ENCODE measurements at places on chromosomes 7 and 10.

DNA sequence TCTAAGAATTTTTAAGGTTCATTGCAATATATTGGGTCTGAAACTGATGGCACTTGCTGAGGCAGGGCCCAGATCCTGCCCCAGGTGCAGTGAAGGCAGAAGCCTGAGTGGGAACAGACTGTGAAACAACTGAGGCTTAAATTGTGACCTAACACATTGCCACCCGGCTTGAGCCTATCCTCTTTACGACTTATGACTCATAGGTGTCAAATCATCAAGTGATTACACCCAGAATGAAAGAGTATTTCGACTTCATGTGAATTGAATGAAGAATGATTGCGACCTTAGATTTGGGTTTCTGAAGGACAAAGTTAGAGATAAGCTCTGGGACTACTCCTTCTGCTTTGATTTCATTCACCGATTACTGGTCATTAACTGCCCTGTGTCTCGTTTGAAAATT is 200.9 kb downstream of the CREB5 start:
- no peak for DNase-seq

- no peak for DNase-seq
Observed at GRCh38 chr10:127449490-127449889, 99.6 kb upstream of the NPS start.

- DNase-seq, result no peak
Observed at GRCh38 chr7:55550841-55551537, 21.3 kb downstream of the VOPP1 start.

DNA sequence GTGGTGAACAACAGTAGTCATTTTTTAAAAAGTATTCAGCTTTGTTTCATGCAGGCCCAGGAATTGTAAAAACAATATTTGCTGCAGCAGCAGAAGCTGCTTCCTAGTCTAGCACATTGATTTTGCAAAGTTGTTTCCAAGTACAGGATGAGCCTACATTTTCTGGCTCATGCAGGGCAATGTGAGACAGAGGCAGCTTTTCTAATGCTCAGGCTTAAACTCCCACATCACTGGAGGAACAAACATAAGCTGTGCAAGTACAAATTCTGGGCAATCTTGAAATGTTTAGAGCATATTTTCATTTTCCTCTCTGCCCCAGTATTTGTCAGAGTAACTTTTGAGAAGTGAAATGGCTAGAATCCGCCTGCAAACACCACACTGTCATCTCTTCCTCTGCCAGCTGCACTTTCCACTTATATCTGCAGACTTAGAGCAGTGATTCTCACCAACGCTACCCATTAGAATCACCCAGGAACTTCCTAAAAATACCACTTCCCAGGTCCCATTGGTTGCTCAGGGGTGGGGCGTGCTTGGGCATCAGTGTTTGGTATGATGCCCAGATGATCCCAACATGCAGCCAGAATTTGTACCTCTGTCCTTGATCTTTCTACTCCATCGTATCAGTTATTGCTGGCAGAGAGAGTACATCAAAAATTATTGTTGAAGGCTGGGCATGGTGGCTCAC is 304.1 kb upstream of the LRGUK start:
- no peak for DNase-seq

- no peak for DNase-seq
Observed at GRCh38 chr7:157689269-157690057, 352.7 kb downstream of the DNAJB6 start.

DNA sequence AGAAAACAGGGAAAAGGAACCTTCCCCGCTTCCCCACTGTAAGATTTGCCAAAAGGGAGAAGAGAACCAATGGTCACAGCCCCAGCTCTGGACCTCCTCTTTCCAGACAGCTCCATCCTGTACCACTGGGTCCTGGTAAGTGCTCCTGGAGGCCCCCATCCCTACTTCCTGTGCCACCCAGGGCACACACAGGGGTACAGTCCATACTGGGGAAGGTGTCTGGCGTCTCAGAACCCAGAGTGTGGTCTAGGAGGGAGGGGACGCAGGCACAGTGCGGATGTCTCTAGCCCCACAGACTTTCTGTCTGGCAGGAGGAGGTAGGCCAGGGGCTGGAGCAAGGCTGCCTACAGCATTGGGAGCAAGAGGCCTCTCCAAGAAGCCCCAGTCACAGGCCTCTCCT is 213.3 kb upstream of the IGFBP3 start:
- DNase-seq, result no peak

DNA sequence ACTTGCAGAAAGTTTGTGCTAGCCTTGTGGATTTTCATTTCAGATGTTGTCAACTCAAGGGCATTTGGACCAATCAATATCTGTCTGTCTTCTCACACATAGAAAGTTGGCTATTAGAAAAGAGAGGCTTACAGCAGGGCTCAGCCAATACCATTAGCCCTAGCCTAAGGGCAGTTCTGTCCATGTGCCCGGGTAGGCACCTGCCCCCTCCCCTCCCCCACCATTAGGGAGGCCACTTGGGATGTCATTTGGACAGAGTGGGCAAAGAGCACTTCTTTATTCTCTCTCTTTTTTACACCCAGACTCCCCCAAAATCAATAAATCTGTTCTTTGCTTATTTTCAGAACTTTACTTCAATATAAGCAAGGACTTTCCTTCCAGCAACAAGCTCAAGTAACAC is 188.5 kb upstream of the MKI67 start:
- no peak for DNase-seq

GRCh38 chr7:101170617-101171441 is 5.5 kb upstream of the VGF start:
- no peak for DNase-seq

- no peak for DNase-seq
Observed at GRCh38 chr7:68014031-68014736, 1017.6 kb downstream of the TYW1 start.

GRCh38 chr7:38190011-38190410 is 12.0 kb downstream of the STARD3NL start:
- DNase-seq, result no peak

- no peak for DNase-seq
Observed at GRCh38 chr10:96988426-96988825, 156.3 kb downstream of the LCOR start.

DNA sequence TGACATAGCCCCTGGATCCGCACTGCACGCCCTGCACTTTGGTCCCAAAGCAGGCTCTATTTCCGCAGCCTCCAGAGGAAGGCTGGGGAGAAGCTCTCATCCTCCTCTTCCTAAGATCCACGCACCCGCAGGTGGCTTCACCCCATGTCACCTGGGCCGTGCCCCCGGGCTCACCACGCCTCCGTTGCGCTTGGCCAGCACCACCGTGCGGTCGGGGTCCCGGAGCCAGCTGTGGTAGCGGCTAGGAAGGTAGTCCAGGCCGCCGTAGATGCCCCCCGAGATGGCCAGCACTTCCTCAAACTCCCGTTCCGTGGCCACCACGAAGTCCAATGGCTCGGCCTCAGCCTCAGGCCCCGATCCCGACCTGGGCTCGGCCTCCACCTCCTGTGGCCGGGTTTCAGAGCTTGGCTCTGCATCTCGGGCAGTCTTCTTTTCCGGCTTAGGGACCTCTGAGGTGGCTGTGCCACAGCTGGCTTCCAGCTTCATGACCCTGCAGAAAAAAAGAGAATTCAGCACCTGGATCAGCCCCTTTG is 5.7 kb downstream of the NAT16 start:
- DNase-seq, result no peak

DNA sequence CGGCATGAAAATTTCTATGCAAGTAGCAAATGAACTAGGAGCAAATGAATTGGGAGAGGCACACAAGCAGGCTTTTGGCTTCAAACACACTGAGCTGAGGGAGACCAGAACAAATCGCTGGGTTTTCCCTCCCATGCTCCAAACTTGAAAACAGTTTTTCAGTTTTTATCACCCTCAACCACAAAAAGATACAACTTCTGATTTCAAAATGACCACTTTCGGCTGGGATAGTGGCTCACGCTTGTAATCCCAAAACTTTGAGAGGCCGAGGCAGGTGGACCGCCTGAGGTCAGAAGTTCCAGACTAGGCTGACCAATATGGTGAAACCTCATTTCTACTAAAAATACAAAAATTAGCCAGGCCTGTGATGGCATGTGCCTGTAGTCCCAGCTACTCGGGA is 9.0 kb upstream of the CHUK start:
- no peak for DNase-seq

DNA sequence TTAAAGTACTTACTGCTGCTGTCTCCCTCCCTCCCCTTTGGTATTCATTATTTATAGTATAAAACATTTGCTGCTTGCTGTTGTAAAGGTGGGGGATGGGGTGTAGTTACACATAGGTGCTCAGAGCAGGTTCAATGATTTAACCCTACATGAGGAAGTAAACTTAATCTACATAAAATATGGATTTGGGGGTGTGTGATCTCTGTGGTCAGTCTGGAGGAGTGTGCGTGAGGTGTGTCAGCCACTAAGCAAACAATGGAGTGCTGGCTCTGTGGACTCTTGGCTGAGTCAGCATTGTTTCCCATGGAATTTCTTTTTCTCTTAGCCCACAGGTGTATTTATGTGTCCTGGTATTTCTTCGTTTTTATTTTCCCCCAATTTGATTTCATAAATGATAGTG is 133.9 kb downstream of the AUTS2 start:
- no peak for DNase-seq

DNA sequence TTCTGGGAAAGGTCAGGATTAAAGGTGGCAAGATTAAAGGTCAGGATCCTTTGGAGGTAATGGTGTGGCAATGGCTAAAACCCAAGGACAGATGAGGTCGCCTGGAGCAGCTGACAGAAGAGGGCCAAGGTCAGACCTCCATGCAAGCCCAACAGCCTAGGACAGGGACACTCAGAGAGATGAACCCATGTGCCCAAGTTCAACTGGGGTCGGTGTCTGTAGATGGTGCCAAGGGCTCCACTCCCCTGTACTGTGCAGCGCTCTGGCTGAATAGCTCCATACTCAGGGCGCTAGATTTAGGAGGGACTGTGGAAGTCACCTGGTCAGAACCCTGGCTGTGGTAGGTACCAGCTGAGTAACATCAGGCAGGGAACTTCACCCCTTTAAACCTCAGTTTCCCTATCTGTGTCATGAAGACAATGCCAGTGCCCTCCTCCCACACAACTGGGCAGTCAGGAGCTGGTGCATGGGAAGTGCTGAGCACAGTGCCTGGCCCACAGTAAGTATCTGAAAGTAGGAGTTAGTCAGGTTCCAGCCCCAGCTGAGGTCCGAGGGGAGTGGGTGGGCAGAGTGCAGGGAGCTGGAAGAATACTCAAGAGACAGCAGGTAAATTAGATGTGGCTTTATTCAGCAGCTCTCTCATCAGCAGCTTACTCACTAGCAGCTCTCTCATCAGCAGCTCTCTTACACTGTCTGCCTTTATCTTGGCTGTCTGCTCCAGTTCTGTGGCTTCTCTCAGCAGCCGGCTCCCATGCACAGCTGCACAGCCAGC is 327.1 kb downstream of the GLRX3 start:
- DNase-seq, result no peak

GRCh38 chr7:40551685-40552576 is 417.1 kb downstream of the SUGCT start:
- no peak for DNase-seq

DNA sequence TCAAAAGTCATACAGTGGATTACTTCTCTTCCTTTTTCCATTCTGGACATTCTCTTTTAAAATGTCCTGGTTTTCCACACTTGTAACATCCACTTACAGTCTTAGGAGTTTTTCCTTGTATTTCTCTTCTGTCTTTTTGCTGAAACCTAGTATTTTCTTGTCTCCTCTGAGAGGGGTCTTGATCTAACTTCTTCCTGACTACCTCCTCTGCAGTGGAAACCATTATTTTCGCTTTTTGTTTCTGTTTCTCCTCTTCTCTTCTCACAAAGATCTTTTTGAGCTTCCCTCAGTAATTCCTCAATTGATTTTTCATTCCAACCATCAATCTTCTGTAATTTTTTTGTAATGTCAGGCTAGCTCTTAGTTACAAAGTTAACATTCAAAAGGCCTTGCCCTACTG is 23.7 kb upstream of the ELOVL3 start:
- DNase-seq, result no peak

GRCh38 chr10:124574456-124575070 is 112.9 kb downstream of the LHPP start:
- no peak for DNase-seq

- no peak for DNase-seq
Observed at GRCh38 chr10:128898916-128899195, 568.2 kb upstream of the MGMT start.

DNA sequence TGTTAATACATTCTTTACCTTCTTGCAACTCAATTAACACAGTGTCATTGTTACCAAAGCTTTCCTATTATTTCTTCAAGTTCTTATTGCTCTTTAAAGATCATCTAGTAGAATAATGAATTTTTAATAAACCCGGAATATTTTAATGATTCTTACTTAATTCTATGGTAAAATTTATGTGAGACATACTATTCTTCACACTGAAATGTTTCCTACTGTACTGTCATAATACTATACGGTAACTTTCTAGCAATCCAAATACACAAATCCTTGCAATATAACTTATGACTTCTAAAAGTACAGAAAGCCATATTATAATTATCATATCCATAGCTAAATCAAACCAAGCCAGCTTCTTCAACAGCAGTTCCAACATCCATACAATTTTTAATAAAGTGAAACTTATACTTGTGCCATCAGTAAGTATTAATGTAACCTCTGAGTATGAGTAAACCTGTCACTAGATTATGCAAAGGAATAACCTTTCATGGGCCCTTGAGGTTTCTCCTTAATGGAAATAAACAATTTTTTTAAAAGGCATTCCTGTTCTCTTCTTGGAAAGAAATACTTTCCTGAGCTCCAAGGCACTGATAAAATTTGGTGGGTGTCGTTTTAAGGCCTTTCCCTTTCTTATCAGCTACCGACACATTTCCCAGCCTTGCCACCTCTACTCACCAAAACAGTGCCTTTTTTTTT is 87.4 kb downstream of the IMMP2L start:
- DNase-seq, result no peak

- no peak for DNase-seq
Observed at GRCh38 chr7:81845744-81846241, 75.9 kb upstream of the HGF start.

GRCh38 chr10:68795886-68796532 is 31.3 kb upstream of the STOX1 start:
- DNase-seq, result no peak

DNA sequence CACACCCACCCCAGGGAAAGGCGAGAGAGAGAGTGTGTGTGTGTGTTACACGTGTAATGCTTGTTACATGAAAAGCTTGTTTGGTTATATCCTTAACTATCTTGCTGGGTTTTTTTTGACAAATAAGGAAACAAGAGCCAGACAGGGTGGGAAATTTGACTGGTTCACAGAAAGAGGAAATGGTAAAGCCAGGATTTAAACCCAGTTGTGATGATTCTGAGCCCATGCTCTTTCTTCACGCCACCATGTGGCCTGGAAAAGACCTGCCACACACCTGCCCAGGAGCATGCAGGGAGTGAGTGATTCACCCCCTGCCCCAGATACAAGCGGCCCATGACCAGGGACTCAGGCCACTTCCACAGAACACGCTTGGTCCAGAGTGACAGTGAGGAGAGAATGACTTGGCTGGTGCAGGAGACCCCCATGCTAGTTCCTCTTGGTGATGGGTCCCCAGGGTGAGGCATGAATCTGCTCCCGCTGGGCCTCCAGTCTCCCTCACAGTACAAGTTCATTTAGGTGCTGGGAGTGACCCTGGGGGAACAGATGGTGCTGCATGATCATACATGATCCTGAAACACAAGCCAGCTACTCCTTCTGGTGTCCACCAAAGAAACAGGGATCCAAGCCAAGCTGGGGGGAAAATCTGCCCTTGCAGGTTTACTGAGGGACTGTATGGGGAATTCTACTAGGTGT is 21.0 kb upstream of the EIF5AL1 start:
- no peak for DNase-seq
